ENCODE measurements at places on chromosomes 11 and 22. TPM values are rescaled to one million over a fixed set of nuclear protein-coding genes. Genes with fewer than 3 reads are reported as not detected.

DNA sequence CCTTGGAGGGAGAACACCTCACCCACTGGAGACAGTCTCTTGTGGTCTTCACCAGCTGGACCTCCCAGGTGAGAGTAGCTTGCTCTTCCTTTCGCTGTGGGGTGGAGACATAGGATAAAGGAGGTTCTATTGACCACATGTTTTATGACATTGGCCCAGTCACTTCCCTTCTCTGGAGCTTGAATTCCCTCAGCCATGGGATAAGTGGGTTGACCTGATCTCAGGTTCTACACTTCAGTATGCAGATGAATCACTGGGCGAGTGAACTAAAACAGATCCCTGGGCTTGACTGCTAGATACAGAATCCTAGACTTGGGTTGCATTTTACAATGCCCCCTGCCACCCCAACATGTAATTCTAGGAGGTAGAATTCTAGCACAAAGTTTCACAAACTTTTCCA is 54.8 kb upstream of the PRSS23 start:
- no peak for DNase-seq

GRCh38 chr11:69414773-69415187 is 66.7 kb upstream of the LINC01488 start:
- DNase-seq, result no peak

- no peak for DNase-seq
Observed at GRCh38 chr11:78248191-78248590, 59.5 kb downstream of the USP35 start.

DNA sequence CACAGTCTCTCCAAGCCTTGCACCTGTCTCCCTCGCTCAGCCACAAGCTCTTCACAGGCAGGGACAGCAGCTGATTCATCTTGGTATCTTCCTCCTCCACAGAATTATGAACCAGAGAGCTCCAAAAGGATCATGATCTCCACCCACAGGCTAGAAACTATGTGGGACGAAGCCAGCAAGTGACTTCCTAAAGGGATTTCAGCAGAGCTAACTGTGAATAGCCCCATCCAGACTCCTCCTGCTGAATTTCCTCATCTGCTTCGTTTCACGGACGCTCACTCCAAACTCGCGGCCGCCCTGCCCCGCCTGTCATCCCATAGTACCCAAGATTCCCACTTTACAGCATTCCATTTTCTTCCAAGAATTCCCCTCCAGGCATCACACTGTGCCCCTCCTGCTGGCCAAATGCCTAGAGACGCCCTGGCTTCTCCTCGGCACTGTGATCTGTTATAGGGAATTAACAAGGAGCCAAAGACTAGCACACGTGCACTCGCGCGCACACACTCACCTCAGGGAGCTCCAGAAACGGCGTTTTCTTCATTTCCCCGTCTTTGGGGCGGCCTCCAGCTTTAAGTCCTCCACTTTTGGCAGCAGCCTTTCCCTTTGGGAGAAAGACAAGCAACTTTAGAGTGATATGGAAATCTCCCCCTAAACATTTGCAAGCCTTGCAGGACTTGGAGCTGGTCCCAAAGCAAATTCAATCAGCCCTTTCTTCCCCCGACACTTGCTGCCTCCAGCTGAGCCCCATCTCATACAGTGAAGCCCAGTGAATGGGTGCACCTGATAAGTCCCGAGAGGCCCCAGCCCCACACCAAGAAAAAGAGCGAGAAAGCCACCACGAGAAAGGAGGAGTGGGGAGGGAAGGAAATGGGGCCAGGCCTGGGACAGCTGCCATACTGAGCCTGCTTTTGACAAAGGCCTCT is 35.5 kb downstream of the SPATA19 start:
- DNase-seq, result no peak

- DNase-seq, result no peak
Observed at GRCh38 chr11:60869451-60869825, 2.1 kb downstream of the ZP1 start.

DNA sequence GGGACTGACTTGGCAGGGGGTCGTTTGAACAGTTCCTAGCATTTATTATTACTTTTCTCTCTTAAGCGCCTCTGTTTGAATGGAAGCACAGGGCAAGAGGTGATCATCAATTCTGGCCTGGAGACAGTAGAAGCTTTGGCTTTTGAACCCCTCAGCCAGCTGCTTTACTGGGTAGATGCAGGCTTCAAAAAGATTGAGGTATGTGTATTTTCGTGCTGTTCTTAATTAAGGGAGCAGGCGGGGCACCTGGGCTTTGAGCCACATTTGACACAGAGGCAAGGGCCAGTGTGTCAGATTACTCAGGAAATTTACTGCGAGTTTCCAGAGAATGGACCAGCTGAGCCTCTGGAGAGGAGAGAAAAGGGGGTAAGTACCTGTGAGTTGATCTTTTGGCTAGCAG is 102.4 kb upstream of the SORL1-AS1 start:
- no peak for DNase-seq

LRRC32 gene
- 74.3 TPM for polyA plus RNA-seq

MYRF gene
- polyA plus RNA-seq, result 23.2 TPM
